Naive thymus-derived CD4-positive, alpha-beta T cell (primary cell): ENCODE measurements at places on chromosomes 1 and 21. TPM values are rescaled to one million over a fixed set of nuclear protein-coding genes. Genes with fewer than 3 reads are reported as not detected.

PRAMEF17 gene
- not detected for polyA plus RNA-seq

MRPL55 gene
- 149 TPM for polyA plus RNA-seq

C1QC gene
- polyA plus RNA-seq = not detected

PLEKHM2 gene
- 4.3 TPM for polyA plus RNA-seq

FOXO6 gene
- not detected for polyA plus RNA-seq

KIF14 gene
- not detected for polyA plus RNA-seq

CELA2A gene
- not detected for polyA plus RNA-seq

LRRC3 gene
- polyA plus RNA-seq = 0.06 TPM

DNA sequence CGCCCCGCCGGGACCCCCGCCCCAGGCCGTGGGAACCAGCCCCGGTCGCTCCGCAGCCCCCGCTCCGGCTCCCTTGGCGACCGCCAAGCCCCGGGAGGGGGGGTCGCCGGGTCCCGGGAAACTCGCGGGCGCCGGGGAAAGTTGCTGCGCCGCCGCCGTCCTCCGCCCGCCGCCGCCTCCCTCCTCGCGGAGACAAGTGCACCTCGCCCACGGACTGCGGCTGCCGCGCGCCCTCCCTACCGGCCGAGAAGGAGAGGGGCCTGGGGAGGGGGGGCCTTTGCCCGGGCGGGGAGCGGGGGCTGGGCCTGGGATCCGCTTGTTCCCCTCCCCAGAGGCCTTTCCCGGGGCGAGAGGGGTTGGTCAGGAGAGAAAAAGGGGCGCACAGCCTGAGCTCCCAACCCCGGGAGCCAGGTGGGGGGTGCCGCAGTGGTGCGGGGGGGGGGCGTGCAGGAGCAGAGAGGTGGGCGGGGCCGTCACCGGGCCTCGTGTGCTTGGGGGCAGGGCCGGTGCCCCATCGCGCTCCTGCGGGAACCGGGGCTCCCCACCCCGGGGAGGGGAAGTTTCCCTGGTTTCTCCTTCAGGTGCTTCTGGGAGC lies 592 bp downstream of the AGRN start:
- no peak overlapping the region for H3K27ac ChIP-seq
- no peak overlapping the region for H3K4me3 ChIP-seq
- H3K4me1 ChIP-seq = no peaks in the 10 kb centered on the region
- no peaks in the 10 kb centered on the region for H3K36me3 ChIP-seq
- no peak for DNase-seq

DNA sequence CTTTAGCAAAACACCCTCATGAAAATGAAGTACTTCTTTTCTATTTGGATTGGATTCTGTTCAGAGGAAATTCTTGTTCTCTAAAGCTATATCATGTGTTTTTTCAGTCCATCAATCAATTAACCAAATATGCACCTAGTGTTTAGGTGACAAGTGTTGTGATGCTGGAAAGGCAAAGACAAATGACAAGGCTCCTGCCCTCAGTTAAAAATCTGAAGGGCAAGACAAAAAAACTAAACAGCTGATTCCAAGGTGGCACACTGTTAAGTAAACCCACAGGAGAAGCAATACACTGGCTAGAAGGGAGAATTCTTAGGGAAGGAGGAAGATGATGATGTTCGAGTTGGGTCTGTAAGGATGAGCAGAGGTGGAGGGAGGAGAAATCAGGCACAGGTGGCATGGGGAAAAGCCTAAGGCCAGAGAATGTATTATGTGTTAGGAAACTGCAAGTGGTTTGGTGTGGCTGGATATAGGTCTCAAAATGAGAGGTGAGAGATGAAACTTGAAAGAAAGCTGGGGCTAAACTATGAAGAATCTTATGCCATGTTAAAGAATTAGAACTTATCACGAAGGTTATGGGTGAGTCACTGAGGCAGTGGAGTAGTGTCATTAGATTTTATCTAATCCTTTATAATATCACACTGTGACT lies 51.8 kb upstream of the GFI1 start:
- no peak for DNase-seq

DNA sequence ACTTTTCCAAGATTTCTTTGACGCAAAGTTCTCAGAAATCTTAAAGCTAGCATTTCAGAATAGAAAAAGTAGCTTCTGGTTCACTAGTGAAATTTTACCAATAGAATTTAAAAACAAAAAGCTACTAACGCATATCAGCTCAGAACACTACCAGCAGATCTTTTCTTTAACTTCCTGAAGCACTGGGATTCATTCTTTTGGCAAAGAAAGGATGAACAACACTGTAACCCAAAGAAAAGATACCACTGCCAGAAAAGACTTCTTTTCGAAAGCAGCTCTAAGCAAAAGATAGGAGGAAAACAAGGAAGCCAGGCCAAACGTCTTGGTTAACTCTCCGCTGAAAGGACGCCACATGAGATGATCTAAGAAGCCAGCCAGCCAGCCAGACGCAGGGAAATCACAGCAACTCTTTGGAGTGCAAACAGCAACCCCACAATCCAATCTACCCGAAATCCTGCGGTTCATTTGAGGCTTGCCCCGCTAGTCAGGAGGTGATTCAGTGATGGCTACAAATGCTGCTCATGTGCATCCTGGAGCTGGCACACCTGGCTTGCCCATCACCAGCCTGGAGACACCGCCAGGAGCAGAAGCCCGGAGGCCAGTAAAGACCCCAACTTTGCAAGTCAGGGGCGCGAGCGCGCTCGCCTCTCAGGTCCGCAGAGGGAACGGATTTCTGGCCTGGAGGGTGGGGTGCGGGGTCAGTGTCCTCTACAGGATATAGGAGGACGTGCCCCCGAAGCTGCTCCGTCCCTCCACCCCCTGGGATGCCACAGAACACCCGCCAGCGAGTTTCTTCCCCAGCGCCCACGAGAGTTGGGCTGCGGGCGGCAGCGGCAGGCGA lies 812 bp downstream of the NBPF1 start:
- DNase-seq = no peak
- peaks cover 15% of the 10 kb centered on the region for H3K4me1 ChIP-seq
- peaks cover 1% of the 10 kb centered on the region for H3K36me3 ChIP-seq
- H3K27ac ChIP-seq = peak overlapping the region; percentile 70
- no peaks in the 10 kb centered on the region for H3K27me3 ChIP-seq

DNA sequence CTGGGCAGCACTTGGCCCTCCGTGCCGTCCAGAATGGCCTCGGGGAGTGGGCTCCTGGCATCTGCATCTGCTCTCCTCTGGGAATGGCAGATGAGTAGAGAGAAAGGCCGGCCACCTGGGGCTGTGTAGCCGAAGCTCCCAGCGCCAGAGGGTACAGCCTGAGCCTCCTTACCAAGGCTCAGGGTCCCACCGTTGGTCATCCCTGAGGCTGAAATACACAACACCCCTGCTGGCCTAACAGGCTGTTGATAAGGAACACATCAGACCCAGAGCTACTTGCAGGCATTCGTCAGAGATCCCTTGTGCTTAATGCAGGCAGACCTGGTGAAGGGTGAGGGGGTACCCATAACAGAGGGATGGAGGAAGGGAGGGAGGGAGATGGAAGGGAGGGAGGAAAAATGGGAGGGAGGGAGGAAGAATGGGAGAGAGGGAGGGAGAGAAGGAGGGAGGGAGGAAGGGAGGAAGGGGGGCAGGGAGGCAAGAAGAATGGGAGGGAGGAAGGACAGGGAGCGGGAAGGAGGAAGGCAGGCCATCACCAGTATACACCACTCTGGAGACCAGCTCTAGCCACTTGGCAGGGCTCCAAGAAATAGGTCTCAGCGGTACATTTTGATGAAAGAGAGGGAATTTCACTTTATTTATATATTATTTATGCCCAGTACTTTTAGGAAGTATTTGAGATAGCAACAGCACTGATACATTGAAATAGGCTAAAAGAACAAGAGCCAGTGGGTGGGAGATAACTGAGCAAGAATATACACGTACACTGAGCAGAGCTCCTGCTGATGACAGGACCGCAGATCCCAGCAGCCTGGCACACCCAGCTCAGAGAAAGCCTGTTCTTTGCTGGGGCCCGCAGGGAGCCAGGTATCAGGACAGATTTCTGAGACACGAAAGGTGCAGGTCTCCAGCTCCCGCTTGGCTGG lies 315.0 kb upstream of the VAMP3 start:
- no peaks in the 10 kb centered on the region for H3K36me3 ChIP-seq
- no peak for DNase-seq
- H3K4me1 ChIP-seq = no peaks in the 10 kb centered on the region
- no peaks in the 10 kb centered on the region for H3K27me3 ChIP-seq
- H3K4me3 ChIP-seq = no peak overlapping the region

DNA sequence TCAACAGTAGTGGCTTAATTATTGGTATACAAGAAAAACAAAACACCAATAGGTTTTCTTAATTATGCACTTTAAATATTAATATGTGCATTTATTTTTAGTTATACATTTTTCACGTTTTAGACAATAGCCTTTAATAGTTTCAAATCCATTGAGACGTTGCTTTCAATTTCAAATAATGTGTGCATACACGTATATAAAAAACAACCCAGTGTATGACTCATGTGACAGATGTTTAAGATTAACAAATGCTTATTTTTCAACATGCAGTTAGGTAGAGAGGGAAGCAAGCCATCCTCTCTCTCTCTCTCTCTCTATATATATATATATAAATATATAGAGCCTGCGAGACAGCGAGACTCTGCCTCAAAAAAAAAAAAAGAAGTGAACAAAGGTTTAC lies 24.3 kb downstream of the EYA3 start:
- H3K27me3 ChIP-seq = no peaks in the 10 kb centered on the region
- no peaks in the 10 kb centered on the region for H3K4me1 ChIP-seq
- no peaks in the 10 kb centered on the region for H3K36me3 ChIP-seq

- no peak overlapping the region for H3K4me3 ChIP-seq
- H3K36me3 ChIP-seq = no peaks in the 10 kb centered on the region
- no peak overlapping the region for H3K27ac ChIP-seq
- no peaks in the 10 kb centered on the region for H3K4me1 ChIP-seq
Measured at GRCh38 chr1:13860031-13860430, 160.0 kb downstream of the PRDM2 start.

DNA sequence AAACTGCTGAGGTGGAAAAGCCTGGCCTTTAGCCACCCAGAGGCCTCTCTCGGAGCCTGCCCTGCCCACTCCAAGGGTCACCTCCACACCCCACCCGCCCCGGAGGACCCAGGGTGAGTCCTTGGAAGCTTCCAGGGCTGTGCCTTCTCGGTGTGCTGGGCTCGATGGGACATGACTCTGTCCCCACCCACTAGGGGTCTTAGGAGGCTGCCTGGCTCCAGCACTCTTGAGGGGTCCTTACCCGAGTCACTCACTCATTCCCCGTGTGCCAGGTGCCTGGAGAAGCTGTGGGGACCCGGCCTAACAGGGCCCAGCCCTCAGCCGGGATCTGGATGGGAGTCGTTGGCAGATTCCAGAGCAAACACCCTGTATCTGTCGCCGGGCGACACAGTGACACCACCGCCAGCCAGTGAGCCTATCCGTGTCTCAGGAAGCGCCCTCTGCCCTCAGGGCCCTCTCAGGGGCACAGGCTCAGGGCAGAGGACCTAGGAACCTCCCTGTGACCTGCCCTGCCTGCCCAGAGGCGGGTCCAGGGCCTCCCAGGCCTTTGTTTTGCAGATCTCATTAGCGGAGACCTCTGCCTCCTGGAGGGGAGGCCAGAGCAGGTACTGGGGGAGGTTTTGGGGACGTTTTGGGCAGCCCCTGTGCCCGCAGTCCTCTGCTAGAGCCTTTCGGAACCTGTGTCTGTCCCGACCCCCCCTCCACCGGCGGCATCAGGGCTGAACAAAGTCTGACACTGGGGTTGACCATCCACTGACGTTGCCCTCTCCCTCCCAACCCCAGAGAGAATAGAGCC lies 3.1 kb upstream of the PRKCZ start:
- no peak overlapping the region for H3K4me3 ChIP-seq
- DNase-seq = no peak
- H3K4me1 ChIP-seq = peaks cover 14% of the 10 kb centered on the region
- no peak overlapping the region for H3K27ac ChIP-seq

GRCh38 chr1:70093250-70093975 lies 112.0 kb downstream of the LRRC40 start:
- no peaks in the 10 kb centered on the region for H3K4me1 ChIP-seq
- H3K4me3 ChIP-seq = no peak overlapping the region

GRCh38 chr1:78980511-78980910 lies 26.0 kb downstream of the ADGRL4 start:
- no peaks in the 10 kb centered on the region for H3K4me1 ChIP-seq
- H3K27ac ChIP-seq = no peak overlapping the region
- H3K27me3 ChIP-seq = no peaks in the 10 kb centered on the region
- no peaks in the 10 kb centered on the region for H3K36me3 ChIP-seq

DNA sequence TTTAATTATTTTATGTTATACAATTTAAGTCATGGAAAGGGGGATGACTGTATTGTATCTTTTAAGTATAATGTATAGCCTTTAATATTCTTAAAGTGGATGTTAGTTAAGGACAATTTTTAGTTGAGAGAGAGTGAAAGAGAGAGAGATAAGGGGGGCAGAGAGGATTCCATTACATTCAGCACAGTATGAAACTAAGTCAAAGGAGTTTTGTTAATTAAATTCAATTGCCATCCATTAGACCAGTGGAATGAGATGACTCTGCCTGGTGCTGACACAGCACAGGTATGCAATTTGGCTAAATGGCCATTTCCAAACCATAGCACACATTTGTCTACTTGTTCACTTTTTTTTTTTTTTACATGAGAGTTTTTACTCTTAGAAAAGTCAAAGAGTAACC lies 27.5 kb downstream of the NFIA start:
- no peak for DNase-seq
- no peak overlapping the region for H3K27ac ChIP-seq
- H3K4me3 ChIP-seq = no peak overlapping the region
- H3K36me3 ChIP-seq = no peaks in the 10 kb centered on the region
- no peaks in the 10 kb centered on the region for H3K4me1 ChIP-seq
- H3K27me3 ChIP-seq = no peaks in the 10 kb centered on the region

DNA sequence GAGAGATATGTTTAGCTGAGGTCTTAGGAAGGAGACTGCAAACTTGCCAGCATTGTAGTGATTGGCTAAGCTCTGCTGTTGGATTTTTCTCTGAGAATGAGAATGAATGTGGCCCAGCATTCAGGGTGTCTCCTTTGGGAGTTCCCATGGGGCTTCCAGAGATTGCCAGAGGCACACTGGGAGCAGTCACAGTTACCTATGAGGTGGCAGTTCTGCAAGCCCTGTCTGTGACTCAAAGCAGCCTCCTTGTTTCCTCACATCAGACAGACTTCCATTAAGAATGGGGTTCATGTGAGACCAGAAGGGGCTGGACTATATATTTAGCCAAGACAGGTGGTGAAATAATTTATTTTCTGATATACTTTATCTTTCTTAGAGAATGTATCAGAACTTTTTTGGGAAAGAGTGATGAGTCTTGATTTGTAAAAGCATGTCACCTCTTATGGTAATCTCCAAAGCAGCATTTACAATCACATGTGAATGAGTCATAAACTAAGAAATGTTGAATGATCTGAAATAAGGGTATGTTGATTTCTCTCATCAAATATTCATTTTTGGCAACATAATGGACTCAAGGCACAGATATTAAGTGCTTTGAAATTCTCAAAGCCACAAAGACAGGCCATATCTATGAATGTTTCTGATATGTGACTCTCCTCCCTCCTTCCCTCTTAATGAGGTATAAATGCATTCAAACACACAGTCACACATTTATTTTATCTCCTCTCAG lies 9.5 kb upstream of the SLC19A2 start:
- no peaks in the 10 kb centered on the region for H3K4me1 ChIP-seq
- DNase-seq = no peak
- H3K4me3 ChIP-seq = no peak overlapping the region
- H3K36me3 ChIP-seq = no peaks in the 10 kb centered on the region
- no peaks in the 10 kb centered on the region for H3K27me3 ChIP-seq
- no peak overlapping the region for H3K27ac ChIP-seq
